ENCODE measurements at places on chromosomes 13 and 19.

DNA sequence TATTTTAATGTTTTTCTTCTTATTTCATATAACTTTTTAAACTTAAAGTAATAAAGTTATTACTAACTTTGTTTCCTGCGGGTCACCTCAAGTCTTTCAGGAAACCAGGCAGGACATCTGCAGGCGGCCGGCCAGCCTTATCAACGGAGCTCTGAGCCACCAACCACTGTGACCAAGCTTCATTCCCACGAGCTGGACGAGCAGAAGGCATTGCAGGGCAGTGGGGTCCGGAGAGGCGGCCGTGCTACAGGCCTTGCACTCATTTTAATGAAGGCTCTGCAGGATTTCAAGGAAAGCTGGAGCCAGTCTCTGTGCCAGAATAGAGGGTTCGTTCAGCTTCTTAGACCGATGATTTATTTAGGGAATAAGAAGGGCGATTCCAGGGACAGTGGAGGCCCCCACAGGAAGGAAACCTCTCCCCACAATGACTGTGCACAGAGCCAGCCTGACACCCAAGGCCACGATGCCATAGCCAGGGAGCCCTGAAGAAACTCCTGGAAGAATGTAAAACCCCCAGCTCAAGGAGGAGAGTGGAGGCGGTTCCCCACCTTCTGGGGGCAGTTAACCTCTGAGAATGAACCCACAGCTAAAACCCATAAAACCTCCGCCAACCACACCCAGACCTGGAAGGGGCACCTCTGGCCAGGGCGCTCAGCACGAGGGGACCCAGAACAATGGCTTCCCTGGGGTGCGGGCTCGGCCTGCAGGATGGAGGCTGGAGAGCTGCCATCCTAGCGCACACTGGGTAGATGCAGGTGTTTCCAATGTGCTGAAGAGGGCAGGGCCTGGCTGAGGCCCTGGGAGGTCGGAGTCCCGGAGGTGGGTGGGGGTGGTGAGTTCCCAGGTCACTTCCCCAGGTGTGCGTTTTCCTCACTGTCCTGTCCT is 75.0 kb downstream of the RASA3 start:
- no peak for DNase-seq

DNA sequence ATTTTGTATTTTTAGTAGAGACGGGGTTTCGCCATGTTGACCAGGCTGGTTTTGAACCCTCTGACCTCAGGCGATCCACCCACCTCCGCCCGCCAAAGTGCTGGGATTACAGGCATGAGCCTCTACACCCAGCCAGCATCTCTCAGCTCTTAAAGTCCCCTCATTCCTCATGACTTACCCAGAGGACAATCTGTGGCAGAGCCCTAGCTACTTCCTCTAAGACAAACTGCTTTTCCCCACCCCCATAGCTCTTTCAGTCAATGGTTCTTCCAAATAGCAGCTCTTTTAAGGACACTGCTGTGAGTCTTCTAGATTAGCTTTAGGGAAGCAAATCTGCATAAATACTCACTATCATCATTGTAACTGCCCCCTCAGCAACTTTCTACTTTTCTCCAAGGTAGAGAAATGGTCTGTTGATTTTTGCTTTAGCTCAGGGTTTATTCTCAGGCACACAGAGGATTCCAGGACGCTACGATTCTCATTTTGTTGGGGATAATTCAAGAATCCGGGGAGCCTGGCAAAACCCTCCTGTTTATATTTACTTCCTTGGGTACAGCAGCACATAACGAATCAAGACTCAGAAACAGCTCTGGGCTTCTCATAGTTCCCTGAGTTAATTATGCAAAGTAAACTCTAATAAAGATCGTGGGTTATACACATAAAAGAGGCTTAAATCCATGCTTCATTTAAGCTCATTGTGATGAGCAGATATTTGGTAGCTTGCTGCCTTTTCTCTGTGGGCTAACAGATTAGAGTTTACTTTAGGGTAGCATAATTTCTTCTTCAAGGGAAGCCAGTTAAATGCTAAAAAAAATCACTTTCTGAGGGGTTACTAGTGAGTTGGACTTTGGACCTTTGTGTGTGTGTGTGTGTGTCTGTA is 357.4 kb downstream of the TDRD3 start:
- DNase-seq: no peak

DNA sequence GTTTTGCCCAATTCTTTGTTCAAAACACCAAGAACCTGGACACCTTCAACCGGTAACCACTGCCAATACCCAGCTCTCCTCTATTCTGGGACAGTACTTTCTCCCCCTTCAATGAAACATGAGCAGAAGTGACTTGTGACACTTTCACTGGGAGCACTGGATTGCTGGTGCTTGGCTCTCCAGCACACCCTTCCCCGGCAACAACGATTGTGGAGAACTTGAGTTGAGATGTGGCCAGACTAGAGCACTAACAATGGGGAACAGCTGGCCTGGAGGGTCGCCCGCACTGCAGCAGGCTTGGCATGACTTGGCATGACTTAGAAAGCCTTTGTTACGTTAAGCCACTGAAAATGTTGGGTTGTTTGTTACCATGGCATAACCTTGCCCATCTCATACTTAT is 7.5 kb upstream of the B3GLCT start:
- no peak for DNase-seq

- no peak for DNase-seq
Measured at GRCh38 chr13:31168166-31168565, 6.5 kb upstream of the HSPH1 start.

DNA sequence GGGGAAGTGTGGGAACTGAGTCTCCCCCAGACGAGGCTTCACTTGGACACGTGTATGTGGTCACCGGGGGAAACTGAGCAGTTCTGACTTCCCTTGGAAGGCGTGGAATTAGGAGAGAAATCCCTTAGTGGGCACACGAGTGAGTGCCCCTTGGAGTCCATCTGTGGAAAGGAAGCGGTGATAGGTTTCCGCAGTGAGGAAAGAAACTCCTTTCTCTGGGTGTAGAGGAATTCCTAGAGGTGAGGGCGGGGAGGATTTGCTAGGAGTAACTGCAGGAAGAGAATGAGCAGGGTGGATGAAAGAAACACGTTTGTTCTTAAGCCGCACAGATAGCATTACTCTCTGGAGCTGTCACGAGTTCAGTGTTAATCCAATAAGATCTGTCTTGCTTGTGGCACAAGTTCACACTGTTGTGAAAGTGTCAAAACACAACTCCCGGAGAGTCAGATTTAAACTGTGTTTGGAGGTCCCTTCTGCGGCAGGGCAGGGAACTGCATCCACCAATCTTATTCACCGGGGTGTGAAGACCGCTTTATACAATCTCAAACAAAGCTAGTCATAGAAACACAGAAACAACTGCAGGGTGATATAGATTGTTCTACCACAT is 1.2 kb downstream of the KL start:
- no peak for DNase-seq

GRCh38 chr13:101331731-101332130 is 84.6 kb downstream of the NALCN start:
- no peak for DNase-seq

- no peak for DNase-seq
Measured at GRCh38 chr19:7731218-7731595, 703 bp downstream of the CLEC4G start.

DNA sequence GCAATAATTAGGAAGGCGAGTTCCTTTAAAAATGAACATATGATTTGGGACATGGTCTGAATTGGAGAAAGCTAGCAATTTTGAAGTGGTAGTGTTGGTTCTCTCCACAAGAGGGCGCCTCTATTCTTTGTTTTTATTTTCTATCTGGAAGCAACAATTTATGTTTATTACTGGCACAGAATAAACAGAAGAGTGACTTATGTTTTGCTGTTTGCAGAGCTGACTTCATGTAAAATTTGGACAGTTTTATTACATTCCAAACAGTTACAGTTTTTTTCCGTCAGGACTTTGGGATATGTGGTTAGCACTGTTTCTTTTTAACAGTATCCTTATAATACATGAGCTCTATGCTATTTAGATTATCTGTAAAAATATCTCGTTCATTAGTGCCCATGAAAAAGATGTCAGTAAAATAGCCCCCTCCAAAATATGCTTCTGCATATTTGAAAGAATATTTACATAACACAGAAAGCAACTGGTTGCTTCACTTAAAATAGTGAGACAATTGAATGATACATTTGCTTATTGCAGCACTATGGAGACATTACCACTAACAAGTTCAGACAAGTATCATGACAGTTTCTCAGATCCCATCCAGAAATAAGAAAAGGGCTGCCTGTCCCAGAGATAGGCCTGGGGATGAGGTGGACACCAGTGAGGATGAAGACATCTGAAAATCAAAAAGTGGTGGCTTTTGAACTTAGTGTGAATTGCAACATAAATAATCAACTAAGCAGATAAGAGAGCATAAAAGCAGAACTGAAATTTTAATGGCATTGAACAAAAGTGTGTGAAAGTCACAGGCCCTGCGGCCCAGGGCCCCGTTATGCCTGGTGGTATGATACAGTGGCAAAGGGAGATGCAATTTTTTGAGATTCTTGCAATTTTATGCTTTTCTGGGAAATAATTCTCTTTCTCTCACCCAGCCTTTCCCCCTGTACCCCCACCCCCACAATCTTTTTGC is 32.3 kb upstream of the FGF9 start:
- peak; percentile 10 for DNase-seq

DNA sequence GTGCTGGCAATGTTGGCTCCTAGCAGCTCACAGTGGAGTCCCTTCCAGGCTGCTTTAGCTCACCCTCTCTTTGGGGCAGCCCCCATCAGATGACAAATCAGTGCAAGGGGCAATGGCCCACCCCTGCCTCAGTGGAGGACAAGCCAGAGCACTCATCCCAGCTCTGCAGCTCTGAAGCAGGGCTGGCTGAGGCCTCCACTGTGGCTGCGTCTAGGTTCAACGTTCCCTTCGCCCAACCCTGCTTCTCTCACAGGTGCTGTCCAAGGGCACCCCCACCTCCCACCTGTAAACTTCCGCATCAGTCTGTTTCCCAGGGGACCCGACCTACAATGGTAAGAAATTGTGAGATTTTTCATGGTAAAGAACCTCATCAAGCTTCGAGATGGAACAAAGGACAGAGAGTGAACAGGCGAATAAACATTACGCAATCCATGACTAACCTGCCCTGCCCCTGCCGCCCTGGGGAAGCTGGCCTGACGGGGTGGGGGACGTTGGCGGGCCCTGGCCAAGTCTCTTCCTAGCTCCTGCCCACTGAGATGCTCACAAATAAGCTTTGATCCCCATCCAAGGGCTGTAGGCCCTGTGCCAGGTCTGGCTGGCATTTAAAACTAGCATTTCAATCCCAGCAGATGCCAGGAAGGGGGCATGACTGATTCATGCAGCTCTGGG is 40.5 kb downstream of the DZIP1 start:
- DNase-seq: peak; percentile 67

Data from urothelium cell line (cell line).